ENCODE measurements at places on chromosomes 5 and 9.

DNA sequence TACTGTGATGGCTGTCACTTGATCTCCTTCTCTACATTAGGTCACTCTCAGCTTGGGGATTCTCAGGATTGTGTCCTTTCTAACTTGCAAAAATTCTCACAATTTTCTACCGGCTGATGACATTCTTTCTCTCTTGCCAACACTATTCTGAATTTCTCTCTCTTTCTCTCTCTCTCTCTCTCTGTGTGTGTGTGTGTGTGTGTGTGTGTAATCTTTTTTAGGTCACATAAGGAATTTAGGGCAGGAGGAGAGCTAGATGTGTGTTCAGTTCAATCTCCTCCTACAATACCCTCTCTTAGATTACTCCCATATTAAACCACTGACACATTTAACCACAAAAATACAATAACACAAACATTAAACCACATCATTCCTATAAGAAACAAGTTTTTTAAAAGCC, 242.3 kb upstream of the NREP start:
- no peak for DNase-seq

DNA sequence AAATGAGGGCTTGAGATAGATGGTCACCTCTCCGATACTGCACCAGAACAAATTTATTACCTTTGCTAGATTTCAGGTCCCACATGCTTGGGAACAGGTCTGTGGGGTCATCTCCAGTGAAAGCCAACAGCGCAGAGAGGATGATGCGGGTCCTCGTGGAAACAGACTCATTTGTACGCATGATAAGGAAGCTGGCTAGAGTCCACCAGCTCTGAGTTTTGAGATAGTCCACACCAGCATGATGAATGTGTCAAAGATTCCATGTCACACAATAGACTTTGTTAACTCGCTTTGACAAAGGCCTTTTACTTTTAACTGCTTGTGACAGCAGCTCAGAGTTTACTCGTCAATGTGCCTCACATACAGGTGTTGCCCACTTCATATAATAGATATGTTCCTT, 105.4 kb upstream of the TBCA start:
- DNase-seq, result peak; percentile 44

GRCh38 chr9:136363106-136363948, at the start of gene DNLZ:
Gene DNLZ, minus strand, starts transcription at chr9:136363744. Its CDS starts 30 bp downstream, at chr9:136363714.
- DNase-seq, result peak; percentile 95

DNA sequence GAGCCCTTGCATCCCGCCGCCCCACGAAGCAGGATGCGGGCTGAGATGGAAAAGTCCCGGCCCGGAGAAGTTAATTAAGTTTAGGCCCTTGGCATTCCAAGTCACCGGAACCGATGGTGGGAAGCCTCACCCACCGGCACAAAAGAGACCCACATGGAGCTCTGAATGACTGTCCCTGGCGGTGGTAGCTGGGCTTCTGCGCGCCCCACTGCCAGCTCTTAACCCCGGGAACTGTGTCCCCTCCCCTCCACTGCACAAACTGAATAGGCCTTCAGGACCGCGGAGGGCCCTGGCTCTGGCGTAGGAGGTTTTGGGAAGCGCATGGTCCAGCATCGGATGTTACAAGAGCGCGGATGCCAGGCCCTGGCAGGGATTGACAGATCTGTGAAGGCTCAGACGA, 291.1 kb upstream of the TUT7 start:
- no peak for DNase-seq

GRCh38 chr5:116750631-116751580, 176.3 kb upstream of the SEMA6A start:
- DNase-seq, result no peak

- DNase-seq, result no peak
These were observed 145.0 kb upstream of the COL5A1 start for GRCh38 chr9:134496413-134497282.

DNA sequence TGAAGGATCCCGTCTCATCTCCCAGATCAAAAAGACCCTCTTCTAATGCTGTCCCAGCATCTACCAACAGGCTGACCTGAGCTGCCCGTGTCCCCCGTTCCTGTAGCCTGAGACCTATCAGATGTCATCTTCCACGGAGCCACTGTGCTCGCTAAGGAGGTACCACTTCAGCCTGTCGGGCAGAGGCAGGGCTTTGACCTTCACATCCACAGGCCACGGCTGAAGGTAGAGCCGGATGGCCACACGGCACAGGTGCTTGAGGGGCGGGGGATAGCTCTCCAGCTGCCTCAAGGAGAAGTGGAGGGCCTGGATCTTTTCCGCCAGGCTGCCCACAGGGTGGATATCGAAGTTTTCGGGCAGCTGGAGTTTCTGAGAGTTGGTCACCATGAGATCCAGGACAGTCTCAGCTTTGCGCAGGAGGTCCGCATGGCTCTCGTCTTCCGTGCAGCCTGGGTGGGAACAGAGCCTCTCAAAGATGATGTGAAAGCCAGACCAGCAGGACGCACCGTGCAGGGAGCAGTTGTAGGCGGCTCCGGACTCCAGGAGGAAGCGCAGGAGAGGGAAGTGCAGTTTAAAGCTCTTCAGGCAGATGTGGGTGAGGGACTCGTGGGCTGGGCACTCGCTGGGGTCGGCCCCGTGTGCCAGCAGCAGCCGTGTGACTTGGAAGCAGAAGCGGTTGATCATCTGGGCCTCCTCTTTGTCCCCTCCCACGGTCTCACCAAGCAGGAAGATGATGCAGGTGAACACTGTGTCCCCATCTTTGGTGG, 4.1 kb downstream of the ASB6 start:
- DNase-seq, result no peak

- DNase-seq, result no peak
These were observed 113.2 kb downstream of the JAKMIP2 start for GRCh38 chr5:147669169-147669869.

- peak; percentile 75 for DNase-seq
These were observed 52.5 kb downstream of the JADE2 start for GRCh38 chr5:134577796-134578577.

DNA sequence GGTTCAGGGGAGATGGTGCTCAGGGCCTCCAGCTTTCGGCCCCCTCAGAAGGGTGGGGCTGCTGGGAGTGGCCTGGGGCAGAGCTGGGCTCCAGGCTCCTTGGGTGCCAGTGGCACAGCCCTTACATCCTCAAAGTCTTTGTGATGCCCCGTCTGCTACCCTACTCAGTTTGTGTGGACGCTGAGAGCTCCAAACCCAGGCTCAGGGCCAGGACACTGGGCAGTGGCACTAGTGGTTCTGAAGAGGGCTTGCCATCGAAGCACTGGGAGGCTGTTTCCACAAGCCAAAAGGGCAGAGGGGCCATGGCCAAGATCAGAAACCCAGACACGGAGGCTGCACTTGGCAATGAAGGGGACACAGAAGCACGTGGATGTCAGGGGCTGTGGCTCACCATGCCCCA, 99.1 kb downstream of the GABBR2 start:
- no peak for DNase-seq

- no peak for DNase-seq
These were observed 227.9 kb downstream of the LURAP1L start for GRCh38 chr9:13002740-13003139.

DNA sequence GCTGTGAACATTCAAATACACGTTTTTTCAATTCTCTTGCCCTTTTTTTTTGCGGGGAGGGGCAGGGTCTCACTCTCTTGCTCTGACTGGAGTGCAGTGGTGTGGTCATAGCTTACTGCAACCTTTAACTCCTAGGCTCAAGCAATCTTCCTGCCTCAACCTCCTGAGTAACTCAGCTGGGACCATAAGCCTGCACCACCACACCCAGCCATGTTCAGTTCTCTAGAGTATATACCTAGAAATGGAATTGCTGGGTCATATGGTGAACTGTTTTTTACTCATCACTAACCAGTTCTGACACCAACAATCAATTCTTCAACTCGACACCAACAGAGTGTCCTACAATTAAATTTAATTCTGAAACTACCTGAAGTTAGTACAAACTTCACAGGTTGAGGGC, 85.5 kb upstream of the ZNF169 start:
- no peak for DNase-seq

DNA sequence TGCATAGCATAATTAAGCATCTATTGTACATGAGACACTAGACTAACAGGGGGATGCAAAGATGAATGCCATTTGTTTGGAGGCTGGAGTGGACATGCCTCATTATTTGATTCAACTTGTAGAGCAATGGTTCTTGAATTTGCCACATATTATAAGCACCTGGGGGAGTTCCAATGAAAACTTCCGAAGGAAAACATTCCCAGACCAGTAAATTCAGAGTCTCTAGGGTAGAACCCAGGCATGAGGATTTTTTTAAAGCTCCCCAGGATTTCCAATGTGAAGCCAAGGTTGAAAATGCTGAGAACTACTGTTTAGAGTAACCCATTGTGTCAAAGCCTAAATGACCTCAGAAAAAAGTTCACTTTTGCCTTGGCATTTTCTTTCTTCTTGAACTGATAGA, 93.9 kb upstream of the ITGA1 start:
- no peak for DNase-seq

- no peak for DNase-seq
These were observed 43.4 kb downstream of the ERBIN start for GRCh38 chr5:65969539-65970393.

DNA sequence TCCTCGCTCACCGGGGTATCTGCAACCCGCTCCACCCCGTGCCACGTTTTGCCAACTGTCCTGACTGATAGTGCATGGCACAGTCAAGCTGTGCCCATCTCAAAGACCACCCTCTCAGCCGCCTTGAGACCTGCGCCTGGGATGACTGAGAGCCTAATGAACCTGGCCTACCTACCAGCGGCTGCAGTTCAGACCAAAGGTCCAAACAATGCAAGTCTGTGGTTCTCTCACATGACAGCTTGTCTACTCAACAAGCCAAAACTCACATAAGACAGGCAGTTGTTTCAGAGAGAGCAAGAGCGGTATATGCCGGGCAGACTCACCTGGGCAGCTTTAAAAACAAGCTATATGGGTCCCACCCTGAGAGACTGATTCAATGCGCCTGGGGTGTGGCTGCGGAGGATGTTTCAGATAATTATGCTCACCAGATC, 70.5 kb downstream of the EPB41L4B start:
- DNase-seq, result no peak

DNA sequence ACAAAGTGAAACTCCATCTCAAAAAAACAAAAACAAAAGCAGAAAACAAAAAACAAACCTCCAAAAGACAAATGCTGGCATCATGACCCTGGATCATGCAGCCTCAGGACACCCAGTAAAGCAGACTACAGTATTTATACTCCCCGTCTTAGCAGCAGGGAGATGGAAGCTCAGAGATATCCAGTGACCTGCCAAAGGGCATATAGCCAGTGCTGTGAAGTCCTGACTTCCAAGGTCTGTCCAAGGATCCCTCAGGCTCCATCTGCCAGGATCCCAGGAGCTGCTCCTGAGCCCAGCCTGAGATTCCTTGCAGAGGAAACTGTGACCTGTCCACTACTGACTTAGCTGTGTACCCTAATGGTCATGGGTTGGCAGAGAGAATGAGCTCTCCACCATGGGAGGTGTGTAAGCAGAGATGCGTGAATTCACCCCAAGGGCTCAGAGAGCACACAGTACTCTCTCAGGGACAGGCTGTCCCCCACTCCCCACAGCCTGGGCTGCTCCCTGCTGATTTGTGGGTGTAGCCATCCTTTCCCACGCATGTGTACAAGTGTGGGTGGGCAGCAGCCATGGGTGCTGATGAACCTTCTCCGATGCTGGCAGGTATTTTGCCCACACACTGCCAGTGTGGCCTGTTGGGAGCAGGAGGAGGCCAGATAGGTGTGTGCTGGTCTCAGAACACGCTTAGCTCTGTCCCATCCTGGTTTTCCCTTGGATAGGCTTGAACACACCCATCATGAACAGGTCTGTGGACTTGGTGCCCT, 2.1 kb upstream of the WNK2 start:
- DNase-seq, result no peak

DNA sequence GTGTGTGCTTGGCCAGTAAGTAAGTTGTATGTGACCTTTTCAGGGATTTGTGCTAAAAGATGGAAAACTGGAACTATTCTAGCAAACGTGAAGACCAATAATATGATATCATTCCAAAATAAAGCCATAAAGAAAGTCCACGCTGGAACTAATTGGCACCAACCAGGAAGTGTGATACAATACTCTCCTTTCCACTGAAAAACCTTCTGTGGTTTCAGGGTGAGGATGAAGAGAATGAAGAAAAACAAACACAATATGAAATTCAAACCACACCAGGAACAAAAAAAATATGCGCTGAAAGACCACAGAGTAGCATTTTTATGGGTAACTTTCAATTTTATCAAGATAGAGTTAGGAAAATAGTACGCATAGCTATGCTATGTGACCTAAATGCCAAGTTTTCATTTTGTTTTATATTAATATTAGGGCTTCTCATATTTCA, 105.8 kb downstream of the EFNA5 start:
- DNase-seq, result no peak

DNA sequence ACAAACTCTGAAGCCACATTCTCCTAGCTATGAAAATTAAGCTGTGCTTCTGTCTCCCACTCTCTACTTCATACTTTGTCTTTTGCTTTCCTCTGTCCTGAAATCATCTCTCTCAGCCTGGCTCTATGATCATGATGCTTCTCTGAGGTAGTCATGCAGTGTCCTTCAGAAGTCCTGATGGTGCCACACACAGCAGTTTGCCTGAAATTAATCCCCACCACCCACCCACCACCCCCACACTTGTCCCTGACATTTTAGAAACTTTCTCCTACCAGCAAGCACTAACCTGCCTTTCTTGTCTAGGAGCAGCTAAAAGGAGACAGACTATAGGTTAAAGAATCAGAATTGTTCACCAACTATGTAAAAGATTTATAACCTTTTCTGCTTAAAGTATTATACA, 282.2 kb upstream of the FAM174A start:
- no peak for DNase-seq

- DNase-seq, result no peak
These were observed 50.8 kb upstream of the FOXE1 start for GRCh38 chr9:97802276-97802675.

- no peak for DNase-seq
These were observed 440.0 kb downstream of the ENC1 start for GRCh38 chr5:74200560-74200959.

GRCh38 chr9:97944612-97945011, 6.6 kb upstream of the HEMGN start:
- DNase-seq, result peak; percentile 29

DNA sequence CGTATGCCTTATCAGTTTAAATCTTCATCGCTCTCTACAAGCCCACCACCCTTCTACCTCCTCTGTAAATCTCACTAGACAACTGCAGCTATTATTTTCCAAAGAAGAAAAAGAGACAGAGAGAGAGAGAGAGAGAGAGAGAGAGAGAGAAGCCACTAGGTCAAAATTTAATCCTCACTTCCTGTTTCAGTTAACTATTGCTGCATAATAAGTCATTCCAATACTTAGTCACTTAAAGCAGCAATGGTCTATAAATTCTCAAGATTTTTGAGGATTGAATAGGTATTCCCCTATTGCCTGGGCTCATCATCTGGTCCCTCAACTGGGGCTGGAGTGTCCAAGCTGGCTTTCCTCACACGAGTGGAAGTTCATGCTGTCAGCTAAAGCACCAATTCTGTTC, 68.8 kb downstream of the ITGA1 start:
- no peak for DNase-seq

GRCh38 chr5:40669606-40670390, 9.9 kb upstream of the PTGER4 start:
- DNase-seq, result no peak

DNA sequence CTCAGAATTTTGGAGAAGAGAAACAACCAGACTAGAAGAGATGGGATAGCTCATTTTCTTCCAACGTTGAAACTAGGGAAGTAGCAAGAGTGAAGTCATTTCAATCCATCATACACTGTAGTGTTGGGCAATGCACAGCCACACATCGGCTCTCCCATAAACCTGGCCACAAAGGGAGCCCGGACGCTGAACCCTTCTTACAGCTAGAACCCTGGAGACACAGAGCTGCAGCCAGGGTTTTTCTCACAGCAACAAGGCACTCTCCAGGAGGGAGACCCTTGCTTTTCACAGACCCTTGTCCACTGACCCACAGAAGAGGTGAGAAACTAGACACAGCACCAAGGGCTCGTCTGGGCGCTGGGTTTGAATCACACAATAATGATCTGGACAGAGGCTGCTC, 101.4 kb upstream of the FSTL4 start:
- DNase-seq, result no peak

Data from hematopoietic multipotent progenitor cell treated with erythropoietin and hydrocortisone succinate and interleukin-3 and kit ligand, for 15 days (in vitro differentiated cells).